ENCODE measurements at places on chromosomes 11 and 22. TPM values are rescaled to one million over a fixed set of nuclear protein-coding genes. Genes with fewer than 3 reads are reported as not detected.

Gene OR2AT4
- not detected for total RNA-seq

Gene NCR3LG1
- 2.5 TPM for total RNA-seq

Gene LMO2
- 3.4 TPM for total RNA-seq

Gene MAJIN
- not detected for total RNA-seq

Gene KCNQ1
- 4.3 TPM for total RNA-seq

Gene LMO1
- total RNA-seq: 0.39 TPM

Gene EXPH5
- total RNA-seq: 9.2 TPM

Gene HORMAD2
- not detected for total RNA-seq

Gene OLFML1
- total RNA-seq: 0.18 TPM

Gene ABCG4
- 4.4 TPM for total RNA-seq

Gene OR52K1
- 0.07 TPM for total RNA-seq

Gene PANX2
- 10.2 TPM for total RNA-seq

Gene B4GALNT4
- total RNA-seq: 97.8 TPM

Gene GRM5
- total RNA-seq: 0.13 TPM

Gene BRSK2
- 34.5 TPM for total RNA-seq

Gene MEN1
- total RNA-seq: 47.1 TPM

Gene GPHA2
- total RNA-seq: 1.6 TPM

Gene GRAP2
- 0.64 TPM for total RNA-seq

Gene CDC45
- 35.0 TPM for total RNA-seq

Gene MS4A12
- not detected for total RNA-seq

Gene SLCO2B1
- total RNA-seq: 0.57 TPM

Gene SOX10
- total RNA-seq: 2.7 TPM

Gene OMP
- total RNA-seq: not detected

Gene FREY1
- 1.8 TPM for total RNA-seq

Gene CD3E
- 0.85 TPM for total RNA-seq

Gene MMP3
- total RNA-seq: not detected

Gene HSCB
- 17.1 TPM for total RNA-seq

All from WTC11 (cell line).